ENCODE measurements at places on chromosomes 2 and 18. TPM values are rescaled to one million over a fixed set of nuclear protein-coding genes. Genes with fewer than 3 reads are reported as not detected.

GRCh38 chr2:236608710-236609109 is 39.1 kb downstream of the ACKR3 start:
- DNase-seq: peak; percentile 10

Gene FAM237A
- polyA plus RNA-seq: not detected

DNA sequence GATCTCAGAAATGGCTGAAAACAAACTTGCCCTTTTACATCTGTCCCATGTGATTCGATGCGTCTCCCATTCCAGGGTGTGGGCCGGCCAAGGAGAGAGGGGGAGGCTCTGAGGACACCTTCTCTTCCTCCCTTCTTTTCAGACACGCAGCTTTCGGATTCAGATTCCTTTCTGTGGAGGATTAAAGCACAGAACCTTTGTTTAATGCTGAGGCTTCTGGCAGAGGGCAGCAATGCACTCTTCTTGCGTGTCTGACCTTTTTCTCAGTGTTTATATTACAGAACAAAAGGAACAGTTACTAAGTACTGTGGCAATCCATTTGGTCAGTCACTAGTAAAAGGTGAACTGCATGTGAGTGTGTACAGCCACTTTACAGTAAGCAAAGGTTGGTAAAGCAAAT is 268.9 kb upstream of the CCDC68 start:
- no peak for DNase-seq

Gene B3GNT7
- polyA plus RNA-seq: not detected

- DNase-seq: peak; percentile 63
Measured at GRCh38 chr18:43277164-43277600, at the start of gene SYT4. TSS of gene SYT4 (minus strand) at chr18:43277490. CDS start at chr18:43277281, 209 bp downstream.
